Head of caudate nucleus (tissue), 42 donors: ENCODE measurements at places on chromosomes 1 and 21.
A peak's percentile ranks its signal among the peaks of the same experiment; 100 is the strongest.

GRCh38 chr1:192513697-192514096, 61.9 kb upstream of the RGS1 start:
- no peak for DNase-seq

DNA sequence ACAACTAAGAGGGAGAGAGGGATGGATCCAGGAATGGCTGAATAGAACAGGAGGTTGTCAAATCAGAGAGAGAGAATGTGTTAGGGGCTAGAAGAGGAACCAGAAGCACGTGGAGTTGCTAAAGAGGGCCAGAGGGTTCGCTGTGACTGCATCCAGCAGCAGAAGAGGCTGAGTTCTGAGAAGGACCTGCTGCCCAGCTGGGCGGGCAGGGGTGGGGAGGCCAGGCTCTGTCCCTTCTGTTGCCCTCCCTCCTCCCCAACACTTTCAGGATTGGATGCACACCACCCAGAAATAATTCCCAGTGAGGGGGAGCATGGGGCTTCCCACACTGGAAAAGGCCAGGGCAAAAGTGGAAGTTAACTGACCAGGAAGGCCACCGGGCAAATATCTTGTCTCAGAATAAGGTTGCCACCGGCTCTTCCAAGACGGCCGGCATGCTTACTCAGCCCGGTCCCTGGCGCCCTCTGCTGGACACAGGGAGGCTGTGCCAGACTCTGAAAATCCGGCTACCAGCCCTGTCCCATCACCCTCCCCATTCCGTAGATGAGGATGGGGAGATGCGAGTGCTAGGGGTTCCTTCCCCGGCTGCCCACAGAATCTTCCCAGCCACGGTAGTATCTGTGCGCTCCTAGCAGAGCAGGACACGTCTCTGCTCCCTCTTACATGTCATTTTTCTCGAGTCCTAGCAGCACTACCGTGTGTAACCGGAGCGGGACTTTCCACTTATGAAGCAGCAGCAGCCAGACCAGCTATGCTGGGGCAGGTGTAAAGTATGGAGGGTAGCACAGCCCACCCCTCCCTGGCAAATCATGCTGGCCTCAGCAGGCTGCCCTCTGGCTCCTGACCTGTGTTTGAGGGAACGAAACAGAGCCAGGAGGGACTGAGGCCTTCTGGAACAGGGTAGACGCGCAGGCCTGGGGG, 46.8 kb upstream of the A3GALT2 start:
- peak; percentile 88 for DNase-seq

DNA sequence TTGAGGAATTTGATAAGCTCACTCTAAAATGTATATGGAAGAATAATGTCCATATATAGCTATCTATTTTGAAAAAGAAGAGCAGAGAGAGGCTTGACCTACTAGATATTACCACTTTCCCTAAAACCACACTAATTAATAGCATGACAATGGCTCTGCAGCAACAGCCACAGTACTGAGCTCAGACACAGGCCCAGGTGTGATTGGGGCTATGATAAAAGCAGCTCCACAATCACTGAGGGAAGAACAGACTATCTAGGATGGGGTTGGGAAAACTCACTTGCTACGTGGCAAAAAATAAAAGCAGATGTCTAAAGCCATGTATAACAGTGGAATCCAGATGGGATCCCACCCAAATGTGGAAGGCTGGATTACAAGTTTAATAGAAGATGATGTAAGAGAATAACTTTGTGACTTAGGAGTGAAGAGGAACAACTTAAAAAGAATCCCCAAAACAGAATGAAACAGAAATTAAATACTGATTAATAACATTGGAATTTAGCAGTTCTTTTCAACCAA, 80.8 kb upstream of the RAB4A start:
- DNase-seq, result no peak

DNA sequence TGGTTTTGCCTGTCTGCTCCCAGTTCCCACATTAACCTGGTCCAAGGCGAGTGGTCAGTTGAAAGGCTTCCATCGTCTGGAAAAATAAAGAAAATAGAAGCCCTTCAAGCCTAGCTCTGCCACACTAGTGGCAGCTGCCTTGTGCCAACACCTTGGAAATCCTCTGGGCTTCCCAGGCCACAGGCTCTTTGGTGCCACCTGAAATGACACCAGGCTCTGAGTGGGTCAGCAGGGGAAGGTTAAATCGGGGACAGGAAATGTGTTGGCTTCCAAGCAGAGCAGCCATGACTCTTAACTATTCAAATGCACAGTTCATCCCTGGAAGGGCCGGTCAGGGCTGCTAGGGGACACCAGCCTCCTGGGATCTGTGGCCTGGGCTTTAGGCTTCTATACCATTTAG, 558.7 kb downstream of the MATN1 start:
- DNase-seq, result no peak

DNA sequence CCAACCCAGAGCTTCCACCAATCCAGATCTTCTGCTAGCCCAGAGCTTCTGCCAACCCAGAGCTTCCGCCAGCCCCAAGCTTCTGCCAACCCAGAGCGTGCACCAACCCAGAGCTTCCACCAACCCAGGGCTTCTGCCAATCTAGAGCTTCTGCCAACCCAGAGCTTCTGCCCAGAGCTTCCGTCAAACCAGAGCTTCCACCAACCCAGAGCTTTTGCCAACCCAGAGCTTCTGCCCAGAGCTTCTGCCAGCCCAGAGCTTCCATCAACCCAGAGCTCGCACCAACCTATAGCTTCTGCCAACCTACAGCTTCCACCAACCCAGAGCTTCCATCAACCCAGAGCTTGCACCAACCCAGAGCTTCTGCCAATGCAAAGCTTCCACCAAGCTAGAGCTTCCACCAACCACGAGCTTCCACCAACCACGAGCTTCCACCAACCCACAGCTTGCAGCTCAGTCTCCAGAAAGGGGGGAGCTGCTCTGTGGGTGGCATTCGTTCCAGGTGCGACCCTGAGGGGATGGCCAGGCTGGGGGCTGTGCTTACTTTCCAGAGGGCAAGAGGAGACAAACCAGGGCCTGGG, 23.8 kb downstream of the CRYAA start:
- peak; percentile 22 for DNase-seq

DNA sequence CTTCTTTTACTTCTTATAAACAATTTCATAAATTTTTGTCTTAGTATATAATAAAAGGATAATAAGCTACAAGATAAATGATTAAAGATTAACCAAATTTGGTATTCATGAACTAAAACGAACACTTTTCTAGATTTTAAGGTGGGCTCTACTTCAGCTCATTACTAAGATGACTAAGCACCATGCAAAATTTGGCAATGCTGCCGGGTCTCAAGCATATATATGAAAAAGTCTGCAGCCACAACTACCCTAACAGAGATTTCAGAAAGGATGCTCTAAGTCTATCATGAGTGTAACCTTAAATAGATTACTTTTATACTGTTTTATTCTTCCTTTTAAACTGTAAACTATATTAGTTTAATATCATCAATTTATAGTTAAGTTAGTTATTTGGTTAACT, 47.8 kb downstream of the BRWD1 start:
- no peak for DNase-seq

DNA sequence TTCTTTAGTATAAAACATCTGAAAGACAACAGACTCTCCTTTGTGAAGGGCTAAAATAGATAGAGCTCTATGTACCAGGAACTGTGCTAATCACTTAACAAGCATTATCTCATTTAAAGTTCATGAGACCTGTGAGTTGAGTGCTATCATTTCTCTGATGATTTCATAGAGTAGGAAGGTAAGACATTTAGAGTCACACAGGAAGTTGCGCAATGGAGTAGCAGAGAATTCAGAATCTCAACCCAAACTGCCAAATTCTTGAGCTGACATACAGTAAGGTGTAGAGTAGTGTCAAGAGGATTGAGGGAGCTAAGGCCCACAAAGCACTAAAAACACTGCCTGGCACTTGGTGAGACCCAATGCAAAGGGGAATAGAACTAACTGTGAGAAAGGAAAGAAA, 384.3 kb downstream of the NTNG1 start:
- no peak for DNase-seq

DNA sequence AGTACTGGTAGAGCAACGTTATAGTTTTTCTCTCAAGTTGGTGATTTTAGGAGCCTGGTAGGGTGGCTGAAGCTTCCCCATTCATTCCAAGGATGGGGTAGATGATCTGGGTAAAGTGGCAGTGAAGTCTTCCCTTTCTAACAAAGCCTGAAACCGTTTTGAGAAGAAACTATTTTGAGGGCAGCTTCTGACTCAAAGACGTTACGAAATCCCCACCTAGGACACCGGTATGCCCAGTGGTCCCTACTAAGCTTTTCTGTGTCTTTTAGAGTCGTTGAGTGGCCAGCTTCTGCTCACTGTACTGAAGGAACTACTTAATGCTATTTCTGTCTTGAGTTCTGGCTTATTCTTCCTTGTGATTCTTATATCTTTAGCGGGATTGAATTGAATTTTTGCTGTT, 1.4 kb downstream of the WDTC1 start:
- no peak for DNase-seq

- DNase-seq, result peak; percentile 64
Observed at GRCh38 chr1:43383449-43383848, 6.2 kb downstream of the MED8 start.

DNA sequence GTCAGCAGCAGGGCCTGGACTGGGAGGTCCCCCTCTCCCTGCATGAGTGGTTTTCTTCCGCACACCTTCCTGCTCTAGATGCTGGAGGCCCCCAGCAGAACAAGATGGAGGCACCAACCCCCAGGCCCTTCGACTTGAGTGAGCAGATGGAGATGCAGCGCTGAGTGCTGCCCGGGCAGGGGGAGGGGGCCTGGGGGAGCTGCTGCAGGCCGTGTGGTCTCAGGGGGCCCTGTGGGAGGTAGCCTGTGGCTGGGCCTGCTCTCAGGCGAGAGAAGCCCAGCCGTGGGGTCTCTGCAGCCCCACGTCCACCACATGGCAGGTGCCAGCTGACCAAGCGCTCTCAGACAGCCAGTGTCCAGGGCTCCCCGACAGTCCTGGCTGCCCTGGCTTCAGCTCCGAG, 1.2 kb upstream of the FAAP20 start:
- DNase-seq, result no peak

DNA sequence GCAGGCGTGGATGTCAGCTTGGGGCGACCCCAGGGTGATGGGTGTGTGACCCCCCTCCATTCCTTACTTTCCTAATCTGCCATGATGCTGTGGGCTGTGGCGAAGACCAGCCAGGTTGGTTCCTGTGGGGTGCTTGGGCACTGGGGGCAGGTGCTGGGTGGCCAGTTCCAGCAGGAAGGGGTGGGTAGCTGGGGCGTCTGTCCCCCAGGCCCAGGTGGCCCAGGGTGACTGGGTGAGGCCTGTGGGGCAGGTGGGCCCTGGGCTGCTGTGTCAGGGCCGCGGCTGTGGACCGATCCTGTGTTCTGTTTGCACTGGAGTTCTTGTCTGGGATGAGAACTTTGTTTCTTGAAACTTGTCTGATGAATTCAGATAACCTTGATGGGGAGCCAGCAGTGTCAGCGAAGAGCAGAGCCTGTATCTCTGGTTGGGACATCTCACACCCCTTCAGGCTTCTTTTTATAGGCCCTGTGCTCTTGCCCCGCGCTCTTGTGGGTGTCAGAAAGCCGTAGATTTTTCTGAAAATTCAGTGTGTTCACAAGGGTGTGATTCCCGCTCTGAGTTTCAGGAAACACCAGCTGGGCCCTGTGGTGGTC, 3.7 kb downstream of the PRKCZ start:
- no peak for DNase-seq

DNA sequence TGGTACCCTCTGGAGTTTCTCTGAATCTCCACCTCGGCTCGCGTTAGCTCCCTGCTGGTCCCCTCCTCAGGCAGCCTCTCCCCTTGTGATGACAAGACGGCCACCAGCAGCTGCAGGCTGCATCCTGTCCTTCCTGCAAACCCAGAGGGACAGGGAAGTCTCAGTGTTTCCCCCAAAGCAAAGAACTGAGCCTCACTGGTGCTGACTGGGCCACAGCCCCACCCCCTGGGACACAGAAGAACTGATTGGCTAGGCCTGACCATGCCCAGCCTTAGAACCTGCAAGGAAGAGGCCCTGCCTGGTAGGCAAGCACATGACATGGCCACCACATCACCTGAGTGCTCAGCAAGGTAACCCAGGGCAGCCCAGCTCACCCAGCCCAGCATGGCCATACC, 34.6 kb downstream of the TMEM51 start:
- no peak for DNase-seq

GRCh38 chr1:9892563-9893528, 17.2 kb downstream of the CTNNBIP1 start:
- no peak for DNase-seq

GRCh38 chr1:244322791-244323521, 128.8 kb downstream of the ADSS2 start:
- no peak for DNase-seq

GRCh38 chr21:31394309-31394708, 50.2 kb upstream of the TIAM1 start:
- DNase-seq, result no peak

- no peak for DNase-seq
Observed at GRCh38 chr21:42684109-42684916, 30.9 kb downstream of the PDE9A start.

DNA sequence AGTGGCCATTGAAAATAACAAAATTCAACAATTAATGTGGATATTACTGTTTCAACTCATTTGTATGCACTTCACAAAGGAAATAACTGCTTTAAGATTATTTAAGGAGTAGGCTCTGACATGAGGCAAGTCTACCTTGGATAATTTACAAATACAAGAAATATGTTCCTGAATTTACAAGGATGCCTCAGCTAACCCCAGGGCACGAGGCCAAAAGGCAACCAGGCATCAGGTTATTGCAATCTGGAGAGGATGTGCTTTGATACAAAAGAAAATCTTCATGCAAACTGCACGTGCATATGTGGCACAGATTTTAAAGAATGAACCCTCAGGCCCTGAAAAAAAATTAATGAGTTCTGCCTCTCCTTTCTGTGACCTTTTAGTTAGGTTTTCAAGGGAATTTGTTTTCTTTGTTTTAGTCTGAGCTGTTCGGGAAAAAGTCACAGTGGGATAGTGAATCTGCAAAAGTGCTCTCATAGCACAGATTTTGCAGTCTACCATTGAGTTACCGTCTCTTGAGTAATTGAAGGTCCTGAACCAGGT, 1304.2 kb upstream of the ADGRL4 start:
- no peak for DNase-seq

- no peak for DNase-seq
Observed at GRCh38 chr1:243731974-243732625, 117.9 kb downstream of the AKT3 start.

DNA sequence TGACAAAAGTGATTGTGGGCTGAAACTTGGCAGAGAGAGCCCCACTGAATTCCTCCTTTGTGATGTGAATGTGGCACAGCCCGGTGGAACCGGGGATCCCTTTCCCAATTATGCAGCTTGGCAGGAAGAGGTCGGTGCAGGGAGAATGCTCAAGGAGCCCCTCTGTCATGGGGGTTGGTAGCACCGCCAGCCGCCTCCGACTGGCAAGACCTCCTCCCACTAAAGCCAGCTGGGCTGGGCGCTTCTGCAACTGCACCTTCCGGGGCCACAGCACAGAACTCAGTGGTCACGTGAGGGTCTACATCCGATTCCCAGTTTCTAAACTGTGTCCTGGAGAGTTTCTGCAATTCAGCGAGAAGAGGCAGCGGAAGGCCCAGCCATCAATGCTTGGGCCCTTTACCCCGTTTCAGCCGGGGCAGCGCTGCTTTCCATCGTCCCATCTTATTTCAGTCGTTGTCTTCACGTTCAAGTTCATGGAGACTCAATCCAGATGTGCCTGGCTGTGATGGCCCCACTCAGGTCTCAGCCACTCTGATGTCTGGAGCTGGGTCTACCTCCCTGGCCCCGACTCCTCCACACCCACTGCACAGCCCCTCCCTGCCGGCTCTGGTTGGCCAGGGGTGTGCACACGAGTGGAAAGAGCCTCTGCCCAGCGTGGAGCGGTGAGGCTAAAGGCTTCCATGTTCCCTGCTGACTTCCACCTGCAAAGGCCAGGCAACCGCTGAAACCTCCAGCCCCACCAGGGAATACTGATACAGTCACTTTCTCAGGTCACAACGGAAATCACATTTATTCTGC, 39.8 kb upstream of the FHAD1 start:
- peak; percentile 66 for DNase-seq
